ENCODE measurements at places on chromosomes 13 and 19.

- no peak for DNase-seq
These were observed 2.1 kb upstream of the PLVAP start for GRCh38 chr19:17379221-17379631.

GRCh38 chr19:54281007-54281728 is at the start of gene LILRB2:
LILRB2 (minus strand) TSS chr19:54281110; CDS start chr19:54280496, 614 bp downstream.
- DNase-seq, result no peak

- peak; percentile 89 for DNase-seq
These were observed 2.1 kb upstream of the HOOK2 start for GRCh38 chr19:12777217-12778016.

- no peak for DNase-seq
These were observed 2.3 kb upstream of the MAP2K7 start for GRCh38 chr19:7901337-7901736.

DNA sequence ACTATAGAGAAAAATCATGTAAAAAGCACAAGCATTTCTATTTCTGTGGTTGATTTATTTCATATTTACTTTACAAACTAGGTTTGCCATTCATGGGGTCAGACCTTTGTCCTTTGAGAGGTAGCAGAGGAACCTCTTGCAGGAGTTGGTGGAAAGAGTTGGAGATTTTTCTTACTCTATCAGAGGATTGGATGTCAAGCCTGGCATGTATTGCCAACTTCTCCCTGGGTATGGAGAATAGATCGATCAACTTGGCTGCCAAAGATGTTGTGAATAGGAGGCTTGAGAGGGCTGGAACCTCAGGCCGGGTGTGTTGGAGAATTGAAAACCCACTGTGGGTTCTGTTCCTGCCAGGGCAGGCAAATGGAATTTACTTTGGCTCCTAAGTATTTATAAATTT is 81.2 kb downstream of the WDFY2 start:
- DNase-seq, result no peak

All from CD8-positive, alpha-beta T cell (primary cell).